Spleen (tissue), 13 donors: ENCODE measurements at places on chromosomes 3 and 15. TPM values are rescaled to one million over a fixed set of nuclear protein-coding genes. Genes with fewer than 3 reads are reported as not detected.

The SLC35A5 gene
- total RNA-seq = 31.1 TPM

The ZNF501 gene
- 5.6 TPM for total RNA-seq

The STRIT1 gene
- total RNA-seq = not detected

The ADAMTS7 gene
- 3.4 TPM for total RNA-seq

The C3orf85 gene
- not detected for total RNA-seq

The FANCD2OS gene
- not detected for total RNA-seq

The MESP1 gene
- 0.88 TPM for total RNA-seq

The SLC6A1 gene
- 1.2 TPM for total RNA-seq

DNA sequence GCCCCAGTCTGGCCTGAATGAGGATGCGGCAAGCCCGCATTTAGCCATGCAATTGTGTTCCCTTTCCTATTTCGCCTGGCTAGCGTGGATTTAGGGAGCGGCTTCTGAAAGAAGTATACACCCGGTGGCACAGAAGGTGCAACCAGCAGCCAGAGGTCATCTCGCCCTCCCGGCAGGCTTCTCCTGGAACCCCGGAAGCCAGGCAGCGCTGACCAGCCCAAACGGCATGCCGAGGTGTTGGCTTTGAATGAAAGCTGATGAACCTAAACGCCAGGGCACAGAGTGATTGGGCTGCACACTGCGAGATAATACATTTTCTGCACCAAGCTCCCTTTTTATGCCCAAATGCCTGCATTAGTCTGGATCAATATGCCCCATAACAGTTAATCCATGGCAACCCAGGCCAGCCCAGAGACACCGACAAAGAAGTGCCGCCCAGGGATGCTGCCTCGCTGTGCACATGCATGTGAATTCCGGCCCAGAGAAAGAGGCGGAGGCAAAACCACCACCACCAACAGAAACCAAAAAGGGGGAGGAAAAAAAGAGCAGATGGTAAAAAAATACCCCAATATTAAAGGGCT is 1.4 kb downstream of the SRGAP3 start:
- no peak for DNase-seq
- no peaks in the 10 kb centered on the region for H3K4me1 ChIP-seq
- H3K36me3 ChIP-seq = no peaks in the 10 kb centered on the region
- H3K4me3 ChIP-seq = no peak overlapping the region

- no peaks in the 10 kb centered on the region for H3K27me3 ChIP-seq
- no peaks in the 10 kb centered on the region for H3K36me3 ChIP-seq
- H3K27ac ChIP-seq = no peak overlapping the region
- H3K4me1 ChIP-seq = peaks cover 23% of the 10 kb centered on the region
- no peak for DNase-seq
- no peak overlapping the region for H3K4me3 ChIP-seq
Measured at GRCh38 chr15:39591896-39592315, 11.0 kb downstream of the THBS1 start.

GRCh38 chr3:157023226-157023625 is 136.7 kb downstream of the CCNL1 start:
- H3K36me3 ChIP-seq = no peaks in the 10 kb centered on the region
- peaks cover 5% of the 10 kb centered on the region for H3K4me1 ChIP-seq
- no peak overlapping the region for H3K4me3 ChIP-seq

GRCh38 chr15:78768096-78768495 is 43.2 kb downstream of the ADAMTS7 start:
- H3K27me3 ChIP-seq = no peaks in the 10 kb centered on the region
- DNase-seq = peak; percentile 62
- H3K36me3 ChIP-seq = no peaks in the 10 kb centered on the region
- H3K4me3 ChIP-seq = no peak overlapping the region

DNA sequence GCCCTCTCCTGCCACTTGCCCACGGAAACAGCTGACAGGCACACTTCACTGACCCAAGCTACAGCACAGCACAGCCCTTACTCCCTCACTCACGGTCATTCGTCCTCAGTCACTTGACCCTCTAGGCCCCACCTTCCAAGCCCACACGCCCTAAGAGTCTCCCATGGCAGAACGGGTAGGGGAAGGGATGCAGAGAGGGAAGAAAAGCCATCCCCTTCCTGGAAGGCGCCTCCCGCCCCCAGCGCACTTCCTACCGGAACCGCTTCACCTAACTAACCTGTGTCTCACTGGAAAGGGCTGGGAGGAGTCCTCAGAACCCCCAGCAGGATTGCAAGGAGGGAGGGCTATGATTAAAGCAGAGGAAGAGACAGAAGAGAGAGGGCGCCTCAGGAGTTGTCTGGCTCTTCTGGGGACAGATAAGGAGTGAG is 22.9 kb downstream of the EPHB3 start:
- H3K27me3 ChIP-seq = peaks cover 10% of the 10 kb centered on the region
- H3K4me1 ChIP-seq = peaks cover 46% of the 10 kb centered on the region
- H3K27ac ChIP-seq = no peak overlapping the region
- no peak overlapping the region for H3K4me3 ChIP-seq
- H3K36me3 ChIP-seq = no peaks in the 10 kb centered on the region

GRCh38 chr3:124401843-124402242 is 328.4 kb upstream of the UMPS start:
- no peak overlapping the region for H3K4me3 ChIP-seq
- no peaks in the 10 kb centered on the region for H3K4me1 ChIP-seq
- H3K27ac ChIP-seq = no peak overlapping the region
- H3K27me3 ChIP-seq = no peaks in the 10 kb centered on the region
- H3K36me3 ChIP-seq = peaks cover 21% of the 10 kb centered on the region

DNA sequence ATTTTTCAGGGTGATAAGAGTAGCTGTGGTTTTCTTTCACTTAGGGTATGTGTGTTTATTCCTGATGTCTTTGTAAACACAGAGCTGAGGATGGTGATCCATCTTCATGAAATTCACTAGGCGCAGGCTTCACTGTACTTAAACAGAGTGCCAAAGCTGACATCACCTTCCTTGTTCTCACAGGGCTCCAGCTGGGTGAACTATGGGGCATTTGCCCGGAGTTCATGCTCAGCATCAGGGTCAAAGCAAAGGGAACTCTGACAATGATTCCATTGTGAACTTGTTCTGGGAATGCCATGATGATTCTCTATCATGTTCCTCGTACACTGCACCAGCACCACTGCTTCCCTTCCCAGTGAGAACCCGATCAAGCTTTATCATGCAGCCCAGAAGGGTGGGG is 184.8 kb upstream of the P2RY1 start:
- no peak for DNase-seq
- no peak overlapping the region for H3K4me3 ChIP-seq
- no peak overlapping the region for H3K27ac ChIP-seq
- H3K27me3 ChIP-seq = no peaks in the 10 kb centered on the region
- no peaks in the 10 kb centered on the region for H3K36me3 ChIP-seq

GRCh38 chr3:72344236-72344635 is 504.0 kb downstream of the SHQ1 start:
- H3K4me3 ChIP-seq = no peak overlapping the region
- no peaks in the 10 kb centered on the region for H3K36me3 ChIP-seq
- H3K27me3 ChIP-seq = no peaks in the 10 kb centered on the region
- H3K4me1 ChIP-seq = peaks cover 35% of the 10 kb centered on the region
- peak; percentile 8 for DNase-seq

DNA sequence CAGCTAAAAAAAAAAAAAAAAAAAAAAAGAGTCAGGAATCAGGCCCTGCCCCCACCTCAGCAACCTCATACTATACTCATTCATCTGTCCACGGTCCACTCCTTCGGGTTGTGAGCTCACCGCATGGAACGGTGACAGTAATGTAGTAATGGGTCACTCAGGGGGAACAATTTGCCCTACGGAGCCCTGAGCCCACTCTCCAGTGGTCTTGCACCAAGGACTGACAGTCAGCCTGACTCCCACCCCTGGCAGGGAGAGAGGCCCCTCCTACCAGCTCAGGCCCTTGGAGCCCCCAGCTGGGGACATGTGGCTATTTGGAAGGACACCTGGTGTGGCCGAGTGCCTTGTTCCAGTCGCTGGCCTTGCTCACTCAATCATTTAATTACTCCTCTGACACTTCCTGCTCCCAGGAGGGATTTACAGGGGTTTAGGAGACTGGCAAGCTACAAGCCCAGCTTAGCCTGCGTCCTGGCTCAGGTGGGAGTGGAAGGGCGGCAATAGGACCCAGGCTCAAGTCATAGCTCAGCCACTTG is 19.9 kb upstream of the CACNA2D2 start:
- H3K27ac ChIP-seq = no peak overlapping the region
- no peak overlapping the region for H3K4me3 ChIP-seq

DNA sequence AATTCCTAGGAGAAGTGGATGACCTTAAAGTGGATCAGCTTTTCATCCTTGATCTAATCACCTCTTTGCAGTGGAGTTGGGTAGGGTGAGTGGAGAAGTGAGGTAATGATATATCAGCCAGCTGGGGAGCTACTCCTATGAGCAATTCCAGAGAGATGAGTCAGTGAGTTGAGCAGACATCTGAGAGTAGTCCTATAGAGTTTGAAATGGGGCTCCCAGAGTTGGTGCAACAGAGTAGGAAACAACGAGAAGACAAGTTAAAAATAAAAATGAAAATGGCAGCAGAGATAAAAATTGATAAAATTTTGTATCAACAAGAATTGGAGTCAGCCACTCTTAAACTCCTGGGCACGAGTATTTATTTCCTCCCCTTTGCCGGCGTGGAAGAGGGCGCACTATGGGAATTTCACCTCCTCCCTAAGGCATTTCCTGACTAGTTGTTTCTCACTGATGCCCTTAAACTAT is 150.8 kb upstream of the DPH6 start:
- no peak for DNase-seq
- no peaks in the 10 kb centered on the region for H3K27me3 ChIP-seq
- no peaks in the 10 kb centered on the region for H3K4me1 ChIP-seq
- peak overlapping the region; percentile 77 for H3K27ac ChIP-seq

DNA sequence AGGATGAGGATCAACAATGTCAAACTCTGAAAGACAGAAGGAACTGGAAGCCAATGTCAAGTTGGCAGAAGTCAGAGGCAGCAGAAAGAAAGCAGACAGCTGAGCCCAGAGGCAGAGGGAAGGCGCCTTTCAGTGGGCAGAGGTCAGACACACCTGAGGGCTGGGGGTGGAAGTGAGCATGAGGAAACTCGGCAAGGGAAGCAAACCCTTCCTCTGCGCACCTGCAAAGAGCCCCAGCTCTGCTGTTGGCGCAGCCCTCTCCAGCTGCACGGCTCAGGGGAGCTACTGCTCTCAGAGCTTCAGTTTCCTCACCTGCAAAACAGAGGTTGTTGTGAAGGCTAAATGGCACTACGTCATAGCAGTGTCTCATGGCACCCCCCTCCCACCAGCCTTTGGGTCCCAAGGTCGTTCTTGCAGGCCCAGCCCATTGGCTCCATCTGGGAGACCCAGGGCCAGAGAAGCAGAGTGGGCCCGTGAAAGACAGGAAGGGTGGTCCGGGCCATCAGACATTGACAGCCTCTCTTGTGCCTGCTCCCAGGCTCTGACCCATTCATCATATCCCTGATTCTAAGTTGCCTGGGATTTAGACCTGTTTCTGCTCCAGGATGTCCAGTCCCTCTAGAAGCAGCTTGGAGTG is 53.3 kb upstream of the SLC6A11 start:
- H3K36me3 ChIP-seq = no peaks in the 10 kb centered on the region
- H3K4me1 ChIP-seq = no peaks in the 10 kb centered on the region

- no peak for DNase-seq
- no peaks in the 10 kb centered on the region for H3K36me3 ChIP-seq
- no peak overlapping the region for H3K4me3 ChIP-seq
- H3K4me1 ChIP-seq = no peaks in the 10 kb centered on the region
Measured at GRCh38 chr3:17861476-17861875, 119.0 kb upstream of the TBC1D5 start.

GRCh38 chr3:36063992-36064391 is 316.3 kb upstream of the STAC start:
- no peak overlapping the region for H3K27ac ChIP-seq
- H3K27me3 ChIP-seq = no peaks in the 10 kb centered on the region
- no peaks in the 10 kb centered on the region for H3K36me3 ChIP-seq
- DNase-seq = no peak

DNA sequence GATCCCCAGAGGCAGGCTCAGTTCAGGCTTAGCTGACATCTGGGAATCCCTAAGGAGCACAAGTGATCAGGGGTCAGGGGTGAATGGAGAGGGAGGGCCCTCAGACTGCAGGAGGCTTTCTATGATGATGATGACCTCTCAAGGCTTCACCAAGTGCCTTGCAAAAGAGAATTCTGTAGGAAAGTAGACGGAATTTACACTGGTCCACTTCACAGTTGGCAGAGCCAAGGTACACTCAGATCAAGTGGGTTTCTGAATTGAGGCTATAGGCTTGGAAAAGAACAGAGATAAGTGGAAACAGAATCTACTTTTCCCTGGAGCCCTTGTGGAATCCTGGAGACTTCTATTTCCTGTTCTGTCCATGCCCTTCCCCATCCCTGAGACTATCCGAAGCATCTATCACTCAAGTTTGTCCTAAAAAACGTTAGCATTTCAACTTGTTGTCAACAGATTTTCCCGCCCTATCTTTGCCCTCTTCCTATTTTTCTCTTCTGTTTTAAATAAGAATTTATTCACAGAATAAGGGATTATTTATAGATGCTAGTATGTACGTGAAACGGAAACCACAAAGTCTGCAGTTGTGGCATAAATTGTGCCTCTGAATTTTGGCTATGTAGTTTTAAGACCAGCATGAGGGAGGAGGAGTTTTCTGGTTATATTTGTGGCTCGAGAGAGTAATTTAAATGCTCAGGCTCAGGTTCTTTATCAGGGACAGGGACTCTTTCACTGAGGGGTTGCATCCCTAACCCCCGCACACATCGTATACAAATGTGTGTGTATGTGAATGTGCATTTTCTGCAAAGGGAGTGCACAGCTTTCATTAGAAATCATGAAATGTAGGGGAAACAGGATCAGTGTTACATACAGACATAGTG is 12.8 kb downstream of the GCSAM start:
- H3K4me1 ChIP-seq = peaks cover 84% of the 10 kb centered on the region
- no peaks in the 10 kb centered on the region for H3K36me3 ChIP-seq
- H3K4me3 ChIP-seq = no peak overlapping the region
- H3K27ac ChIP-seq = no peak overlapping the region
- H3K27me3 ChIP-seq = no peaks in the 10 kb centered on the region
- DNase-seq = no peak

DNA sequence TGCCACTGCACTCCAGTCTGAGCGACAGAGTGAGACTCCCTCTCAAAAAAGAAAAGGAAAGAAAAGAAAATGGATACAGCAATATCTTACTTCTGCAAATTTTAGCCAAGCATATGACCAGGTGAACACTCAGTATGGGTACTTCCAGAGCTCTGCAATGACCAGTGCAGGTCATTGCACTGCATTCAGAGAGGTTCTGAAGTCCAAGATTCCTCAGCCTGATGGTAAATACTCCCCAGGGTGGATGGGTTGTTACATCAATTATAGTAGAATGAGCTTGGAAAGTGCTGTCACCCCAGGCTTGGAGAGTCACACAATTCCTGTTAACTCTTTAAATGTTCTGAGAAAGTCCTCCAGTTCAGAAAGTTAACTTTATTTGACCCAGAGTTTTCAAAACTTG is 103.7 kb downstream of the RPLP1 start:
- H3K27ac ChIP-seq = no peak overlapping the region
- no peaks in the 10 kb centered on the region for H3K4me1 ChIP-seq
- no peak for DNase-seq
- no peaks in the 10 kb centered on the region for H3K27me3 ChIP-seq
- H3K36me3 ChIP-seq = no peaks in the 10 kb centered on the region

DNA sequence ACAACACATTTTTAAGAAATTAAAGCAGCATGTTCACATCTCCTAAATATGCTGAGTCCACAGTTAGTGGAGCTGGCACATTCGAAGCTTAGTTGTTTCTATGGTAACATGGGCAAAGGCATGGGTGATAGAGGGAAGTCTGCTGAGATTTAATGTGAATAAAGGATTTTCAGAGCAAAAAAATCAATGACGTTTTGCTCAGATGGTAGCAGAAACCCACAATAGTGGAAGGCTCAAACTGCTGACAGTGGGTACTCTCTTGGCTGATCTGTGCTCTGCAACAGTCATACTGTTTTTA is 795.1 kb upstream of the ARPP21 start:
- no peaks in the 10 kb centered on the region for H3K36me3 ChIP-seq
- no peak overlapping the region for H3K27ac ChIP-seq
- H3K27me3 ChIP-seq = no peaks in the 10 kb centered on the region
- no peak overlapping the region for H3K4me3 ChIP-seq
- no peak for DNase-seq
